ENCODE measurements at places on chromosomes 5 and 9.

DNA sequence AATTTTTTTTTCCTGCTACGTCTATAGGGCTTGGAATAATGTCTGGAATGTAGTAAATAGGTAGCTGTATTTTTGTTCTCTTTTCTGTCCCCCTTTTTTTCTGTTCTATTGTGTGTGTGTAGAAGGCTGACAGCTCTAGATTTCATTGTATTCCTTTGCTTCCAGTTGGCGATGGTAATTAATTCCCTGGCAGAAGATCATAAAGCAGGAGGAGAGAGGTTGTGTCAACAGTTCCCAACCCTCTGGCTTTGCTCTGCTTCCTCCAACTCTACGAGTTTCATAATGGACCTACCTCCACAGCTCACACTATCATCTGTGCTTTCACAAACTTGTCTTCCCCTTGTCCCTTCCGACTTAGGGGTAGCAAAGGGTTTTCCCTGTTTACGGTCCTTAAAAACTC is 117.9 kb upstream of the CDH18 start:
- DNase-seq = no peak

DNA sequence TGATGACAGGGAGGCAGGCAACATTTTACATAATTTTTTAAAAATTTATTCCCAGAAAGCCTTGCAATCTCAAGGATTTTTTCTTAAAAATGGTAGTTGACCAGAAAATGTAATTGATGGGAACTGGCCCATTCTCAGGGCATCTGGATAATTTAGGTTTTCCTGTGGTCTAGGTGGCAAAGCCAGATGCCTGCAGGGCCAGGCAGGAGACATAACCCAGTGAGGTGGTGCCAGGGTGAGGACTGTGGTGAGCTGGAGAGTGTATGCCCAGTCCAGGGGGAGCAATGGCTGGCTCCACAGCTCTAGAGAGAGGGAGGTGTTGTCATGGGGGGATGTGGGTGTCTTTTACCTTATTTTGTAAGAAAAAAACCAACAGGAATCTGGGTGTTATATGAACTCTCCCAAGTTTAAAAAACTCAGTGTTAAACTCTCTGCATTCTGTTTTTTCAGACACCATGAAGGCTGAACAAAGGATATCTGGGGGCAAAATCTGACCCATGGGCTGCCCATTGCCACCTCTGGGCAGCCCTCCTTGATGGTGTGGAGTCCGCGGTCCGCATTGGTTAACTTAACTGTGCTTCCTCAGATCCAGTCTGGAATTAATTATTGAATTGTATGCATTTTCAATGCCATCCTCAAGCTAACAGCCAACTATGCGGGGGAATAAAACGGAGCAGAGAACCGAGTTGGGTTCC is 43.9 kb downstream of the BOD1 start:
- DNase-seq = no peak

- DNase-seq = peak; percentile 38
Observed at GRCh38 chr5:124651663-124652513, 94.6 kb downstream of the ZNF608 start.

- DNase-seq = no peak
Observed at GRCh38 chr9:132671620-132672412, 1.6 kb downstream of the GTF3C4 start.

DNA sequence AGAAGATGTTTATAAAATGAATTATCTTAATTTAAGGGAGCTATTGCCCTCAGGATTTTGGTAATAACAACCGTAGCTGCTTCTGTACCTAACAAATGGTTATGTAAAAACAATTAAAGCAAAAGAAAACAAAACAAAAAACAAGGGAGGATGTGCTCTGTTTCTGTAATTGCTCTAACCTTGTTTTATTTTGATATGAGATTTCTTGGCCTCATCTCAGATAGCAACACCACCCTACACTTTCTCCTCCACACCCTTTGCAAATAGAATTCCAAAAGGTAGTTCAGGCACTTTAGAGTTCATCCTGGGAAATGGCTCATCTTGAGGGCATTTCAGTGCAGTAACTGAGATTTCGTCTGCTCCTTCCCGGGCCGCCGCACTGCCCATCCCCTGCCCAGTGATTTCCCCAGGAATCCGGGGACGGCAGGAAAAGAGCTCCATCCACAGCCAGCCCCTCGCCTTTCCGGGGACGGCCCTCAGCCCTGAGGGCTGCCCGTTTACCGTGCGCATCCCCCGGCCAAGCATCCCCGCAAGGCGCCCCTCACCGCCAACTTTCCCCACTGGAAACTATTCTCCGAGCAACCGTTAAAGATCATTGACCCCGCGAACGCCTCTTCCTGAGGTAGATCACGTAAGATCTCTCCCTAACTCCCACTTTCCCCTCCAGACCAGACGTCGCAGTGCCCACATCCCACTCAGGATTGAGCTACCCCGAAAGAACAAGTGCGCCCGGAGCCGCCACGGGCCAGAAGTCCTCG is 1.2 kb downstream of the FNBP1 start:
- DNase-seq = no peak

DNA sequence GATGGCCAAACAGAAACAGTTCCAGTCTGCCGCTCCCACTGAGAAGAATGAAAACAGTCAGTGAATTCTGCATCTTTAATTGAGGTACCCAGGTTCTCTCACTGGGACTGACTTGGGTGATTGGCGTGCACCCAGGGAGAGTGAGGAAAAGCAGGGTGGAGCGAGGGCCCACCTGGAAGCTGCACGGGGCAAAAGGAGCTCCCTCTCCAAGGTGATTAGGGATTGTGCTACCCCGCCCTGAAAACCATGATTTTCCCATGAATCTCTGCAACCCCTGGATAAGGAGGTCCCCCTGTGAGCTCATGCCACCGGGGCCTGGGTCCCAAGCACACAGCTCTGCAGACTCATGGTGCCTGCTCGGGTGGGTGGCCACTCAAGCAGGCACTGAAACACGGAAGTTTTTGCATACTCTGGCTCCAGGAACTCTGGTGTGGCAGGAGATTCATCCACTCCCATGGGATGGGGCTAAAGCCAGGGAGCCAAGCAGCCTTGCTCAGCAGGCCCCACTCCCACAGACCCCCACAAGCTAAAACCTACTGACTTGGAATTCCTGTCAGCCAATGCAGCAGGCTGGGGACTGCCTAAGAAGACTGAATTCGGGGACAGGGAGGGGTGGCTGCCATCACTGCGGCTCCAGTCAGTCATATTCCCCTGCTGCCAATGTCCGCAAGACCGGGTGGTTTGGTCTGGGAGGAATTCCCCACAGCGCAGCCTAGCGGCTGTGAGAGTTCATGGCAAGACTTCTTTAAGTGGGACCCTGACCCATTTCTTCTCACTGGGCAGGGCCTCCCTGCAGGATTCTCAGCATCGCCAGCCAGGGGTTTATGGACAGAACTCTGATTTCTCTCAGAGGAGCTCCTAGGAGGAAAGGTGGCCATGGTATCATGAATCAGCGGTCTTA is 652.2 kb upstream of the RGMB start:
- DNase-seq = no peak

GRCh38 chr5:179605026-179605833 is 18.2 kb downstream of the HNRNPH1 start:
- no peak for DNase-seq

- DNase-seq = no peak
Observed at GRCh38 chr5:128674837-128675446, 136.9 kb upstream of the FBN2 start.

DNA sequence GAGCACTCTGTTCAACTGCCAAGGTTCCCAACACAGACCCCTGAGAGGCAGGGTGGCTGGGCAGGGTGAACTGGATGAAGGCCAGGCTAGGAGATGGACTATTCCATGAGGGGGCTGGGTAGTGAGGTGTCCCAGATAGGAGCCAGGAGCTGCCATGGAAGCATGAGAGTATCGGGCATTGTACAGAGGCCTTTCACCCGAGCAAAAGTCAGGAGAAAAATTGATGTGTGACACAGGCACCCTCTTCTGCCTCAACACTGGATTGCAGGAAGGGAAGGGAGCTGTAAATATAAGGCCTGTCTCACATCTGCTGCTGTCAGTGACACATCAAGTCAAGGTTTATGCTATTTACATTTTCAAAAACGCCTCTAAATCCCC is 74.6 kb downstream of the UBAP1 start:
- no peak for DNase-seq

- no peak for DNase-seq
Observed at GRCh38 chr5:143064218-143064641, 294.1 kb downstream of the ARHGAP26 start.

DNA sequence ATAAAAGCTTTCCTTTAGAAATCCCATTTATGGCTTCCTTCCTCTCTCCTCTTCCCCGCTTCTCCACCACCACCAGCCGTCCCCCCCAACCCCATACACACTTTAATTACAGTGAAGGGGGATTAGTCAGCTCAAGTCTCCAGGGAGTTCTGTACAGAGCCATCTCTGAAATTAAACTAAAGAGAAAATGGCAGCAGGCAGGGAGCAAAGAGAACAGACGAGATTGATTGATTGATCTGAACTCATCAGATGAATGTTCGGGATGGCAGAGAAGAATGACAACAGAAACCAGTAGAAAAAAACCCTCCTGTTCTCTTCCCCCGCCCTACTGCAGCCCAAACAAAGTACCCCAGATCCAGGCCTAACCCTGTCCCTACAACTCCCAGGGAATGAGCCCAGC is 241.7 kb upstream of the PANK3 start:
- no peak for DNase-seq

GRCh38 chr9:28215536-28216299 is 642.4 kb upstream of the C9orf72 start:
- no peak for DNase-seq

All from iPS DF 19.7 (cell line).